ENCODE measurements at places on chromosomes 1 and 21.
A peak's percentile ranks its signal among the peaks of the same experiment; 100 is the strongest.

DNA sequence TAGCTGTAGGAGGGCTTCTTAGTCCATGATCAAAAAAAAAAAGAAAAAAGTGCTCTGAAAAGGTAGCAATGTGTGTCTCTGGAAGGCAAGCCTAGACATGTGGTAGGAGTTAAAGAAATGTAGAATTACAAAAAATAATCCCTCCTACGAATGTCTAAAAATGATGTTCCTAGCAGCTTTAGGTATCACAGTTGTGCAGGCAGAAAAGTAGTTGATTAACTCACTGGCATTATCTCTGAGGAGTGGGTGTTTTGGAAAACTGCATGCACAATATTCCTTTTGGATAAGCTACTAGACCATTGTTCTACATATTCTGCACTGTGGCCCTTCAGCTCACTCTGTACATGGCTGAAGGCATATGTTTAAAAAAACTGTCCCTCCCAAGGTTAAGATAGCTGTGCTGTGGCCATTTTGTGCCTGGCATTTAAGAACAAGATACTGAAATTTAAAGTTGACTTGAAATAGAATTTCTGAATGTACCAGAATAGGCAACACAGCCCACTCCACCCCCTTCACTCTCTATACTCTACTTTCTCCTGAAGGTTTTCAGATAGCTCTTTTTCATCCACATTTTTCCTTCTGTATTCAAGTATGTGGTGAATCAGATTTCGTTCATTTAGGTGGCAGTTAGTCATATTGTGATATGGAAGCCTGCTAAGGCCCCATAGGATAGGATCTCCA lies 463.9 kb upstream of the LRRC7 start:
- DNase-seq = no peak

GRCh38 chr21:29481081-29481480 lies 182.4 kb downstream of the BACH1 start:
- DNase-seq = no peak

DNA sequence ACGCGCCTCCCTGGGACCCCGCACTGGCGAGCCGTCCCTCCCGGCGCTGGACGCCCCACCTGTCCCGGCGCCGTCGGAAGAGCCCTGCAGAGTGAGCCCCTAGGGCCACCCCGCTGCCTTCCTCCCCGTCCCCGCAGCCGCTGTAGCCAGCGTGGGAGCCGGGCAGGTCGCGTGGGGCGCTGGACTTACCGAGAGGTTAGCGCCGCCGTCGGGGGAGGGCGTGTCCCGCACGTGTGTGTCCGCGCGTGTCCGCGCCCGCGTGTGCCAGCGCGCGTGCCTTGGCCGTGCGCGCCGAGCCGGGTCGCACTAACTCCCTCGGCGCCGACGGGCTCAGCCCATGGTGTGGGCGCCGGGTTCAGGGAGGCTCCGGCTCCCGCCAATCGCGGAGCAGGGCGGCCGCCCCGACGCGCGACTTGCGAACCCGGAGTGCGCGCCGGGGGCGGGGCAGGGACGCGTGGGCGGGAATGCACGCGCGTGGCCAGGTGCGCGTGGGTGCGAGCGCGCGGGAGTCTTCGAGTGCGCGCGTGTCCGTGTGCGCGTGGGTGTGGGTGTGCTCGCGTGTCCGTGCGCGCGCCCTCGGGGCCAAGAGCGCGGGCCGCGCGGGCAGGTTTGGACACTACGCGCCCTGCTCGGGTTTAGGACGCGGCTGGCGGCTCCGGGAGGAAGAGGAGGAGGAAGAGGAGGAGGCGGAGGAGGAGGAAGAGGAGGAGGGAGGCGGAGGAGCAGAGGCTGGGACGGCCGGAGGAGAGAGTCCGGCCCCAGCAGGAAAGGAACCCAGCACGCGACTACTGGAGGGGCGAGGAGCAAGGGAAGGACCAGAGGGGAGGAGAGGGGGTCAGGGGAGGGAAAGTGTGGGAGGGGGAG lies 145.2 kb upstream of the ETS2 start:
- DNase-seq = no peak

- peak; percentile 20 for DNase-seq
Measured at GRCh38 chr1:182595641-182596240, 6.7 kb upstream of the RNASEL start.

DNA sequence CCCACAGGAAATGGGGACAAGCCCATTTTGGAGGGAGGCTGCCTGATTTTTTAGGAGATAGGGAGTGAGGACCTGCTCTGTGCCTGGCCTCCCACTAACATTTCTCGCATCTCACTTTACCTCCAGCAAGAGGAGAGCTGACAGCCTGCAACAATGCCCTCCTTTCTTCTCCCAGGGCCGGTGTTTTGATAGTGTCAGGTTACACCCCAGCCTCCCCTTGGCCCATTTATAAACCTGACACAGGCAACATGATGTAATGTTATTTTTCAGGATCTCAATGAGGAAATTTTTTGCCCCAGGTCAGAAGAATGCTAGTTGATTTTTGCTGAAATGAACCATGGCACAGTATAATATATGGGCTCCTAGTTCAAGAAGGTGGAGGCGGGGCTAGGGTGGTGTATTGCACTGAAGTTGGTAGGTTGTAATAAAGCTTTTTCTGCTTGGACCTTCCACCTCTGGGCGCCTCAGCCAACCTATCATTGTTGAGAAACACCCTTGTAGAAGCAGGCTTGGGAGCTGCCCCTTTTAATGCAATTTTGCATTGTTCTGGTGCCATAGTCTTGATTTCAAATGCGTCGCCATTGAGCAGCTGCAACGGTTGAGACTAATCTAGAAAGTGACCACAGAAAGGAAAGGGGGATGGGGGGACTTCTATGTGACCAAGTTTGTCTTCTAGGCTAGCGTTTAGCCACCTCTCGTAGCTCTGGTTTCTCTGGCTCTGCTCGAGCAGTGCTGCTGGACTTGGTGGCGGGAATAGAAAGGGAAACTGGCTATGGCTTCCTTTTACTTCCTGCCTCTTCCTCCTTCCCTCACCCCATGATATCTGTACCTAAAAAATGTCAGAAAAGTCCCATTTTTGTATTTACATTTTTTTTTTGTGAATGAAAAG lies 53.0 kb downstream of the PBX1 start:
- peak; percentile 85 for DNase-seq

GRCh38 chr1:164742745-164743144 lies 183.8 kb downstream of the PBX1 start:
- DNase-seq = no peak

- DNase-seq = no peak
Measured at GRCh38 chr21:15453261-15453660, 276.5 kb upstream of the USP25 start.

DNA sequence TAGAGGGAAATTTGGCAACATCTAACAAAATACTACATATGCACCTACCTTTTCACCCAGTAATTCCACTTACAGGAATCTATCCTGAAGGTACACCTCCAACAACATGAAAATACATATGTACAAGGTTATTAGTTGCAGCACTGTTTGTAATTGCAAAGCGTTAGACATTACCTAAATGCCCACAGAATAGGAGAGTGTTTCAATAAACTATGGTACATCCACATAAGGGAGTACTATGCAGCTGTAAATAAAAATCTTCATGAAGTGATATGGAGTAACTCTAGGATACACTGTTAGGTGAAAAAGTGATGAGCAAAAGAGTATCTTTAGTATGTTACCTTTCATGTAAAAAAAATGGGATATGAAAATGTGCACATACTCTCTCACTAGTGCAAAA lies 126.1 kb downstream of the ACBD6 start:
- DNase-seq = no peak

GRCh38 chr1:25688390-25689119 lies 72.0 kb downstream of the MAN1C1 start:
- DNase-seq = no peak

DNA sequence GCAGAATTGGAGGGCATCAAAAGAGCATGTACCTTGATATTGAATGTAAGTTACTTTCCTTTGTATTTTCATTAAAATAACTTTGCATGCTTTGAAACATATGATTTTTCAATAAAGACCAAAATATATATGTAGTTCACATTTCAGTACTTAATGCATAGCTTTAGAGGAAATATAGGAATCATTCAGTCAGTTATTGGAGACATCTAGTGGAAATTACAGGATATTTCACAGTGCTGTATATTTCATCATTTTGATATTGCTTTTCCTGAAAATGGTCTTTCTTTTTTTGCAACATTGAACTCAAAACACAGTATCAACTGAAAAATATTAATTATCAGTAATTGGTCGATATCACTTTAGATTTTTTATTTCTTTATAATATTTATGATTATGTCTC lies 375.8 kb downstream of the NCAM2 start:
- no peak for DNase-seq

- no peak for DNase-seq
Measured at GRCh38 chr1:51653127-51653526, 36.2 kb downstream of the OSBPL9 start.

DNA sequence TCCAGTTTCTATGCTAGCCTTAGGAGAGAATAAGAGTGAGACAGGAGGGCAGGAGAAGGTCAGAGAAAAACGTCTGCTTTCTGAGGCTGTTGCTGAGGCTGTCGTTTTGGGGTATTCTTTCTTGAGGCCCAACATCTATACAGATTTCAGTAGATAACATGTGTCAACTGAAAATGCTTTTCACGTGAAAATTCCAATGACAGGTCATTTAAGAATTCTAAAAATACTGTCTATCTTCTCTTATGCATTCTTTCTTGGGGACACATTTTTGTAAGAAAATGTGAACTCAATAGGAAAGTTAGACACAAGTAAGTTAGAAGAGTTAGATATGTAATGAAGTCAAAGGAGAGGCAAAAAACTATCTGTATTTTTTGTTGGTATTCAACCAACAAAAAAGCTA lies 150.8 kb downstream of the TGFB2 start:
- DNase-seq = no peak

GRCh38 chr1:23478896-23479665 lies 4.9 kb downstream of the ASAP3 start:
- peak; percentile 25 for DNase-seq

DNA sequence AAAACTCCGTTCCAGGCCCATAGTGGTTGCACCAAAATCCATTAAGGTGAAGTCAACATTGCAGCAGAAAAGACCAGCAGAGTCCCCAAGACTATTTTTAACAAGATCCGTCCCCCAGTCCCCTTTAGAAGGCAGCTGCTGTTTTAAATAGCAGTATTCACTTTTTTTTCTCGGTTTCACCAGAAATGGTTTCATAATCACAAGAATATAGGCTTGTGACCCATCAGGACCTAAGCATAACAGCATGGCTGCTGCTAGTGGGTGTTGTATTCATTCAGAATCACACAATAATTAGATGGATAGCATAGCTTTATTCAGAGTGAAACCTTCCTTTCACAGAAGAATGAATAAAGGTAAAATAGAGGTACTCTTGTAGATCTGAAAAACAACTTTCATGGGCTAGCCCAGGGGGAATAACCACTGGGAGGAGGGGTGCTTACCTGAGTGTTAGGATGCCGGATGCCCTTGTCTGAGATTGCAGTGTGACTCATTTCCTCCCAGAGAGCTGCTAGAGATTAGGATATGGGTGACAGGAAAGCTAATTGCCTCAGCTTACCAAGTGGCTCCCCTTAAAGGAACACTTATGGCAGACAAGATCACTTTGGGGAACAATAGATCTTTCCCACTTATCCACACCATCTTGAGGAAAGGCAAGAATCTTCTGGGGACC lies 35.0 kb downstream of the ACKR1 start:
- DNase-seq = no peak

DNA sequence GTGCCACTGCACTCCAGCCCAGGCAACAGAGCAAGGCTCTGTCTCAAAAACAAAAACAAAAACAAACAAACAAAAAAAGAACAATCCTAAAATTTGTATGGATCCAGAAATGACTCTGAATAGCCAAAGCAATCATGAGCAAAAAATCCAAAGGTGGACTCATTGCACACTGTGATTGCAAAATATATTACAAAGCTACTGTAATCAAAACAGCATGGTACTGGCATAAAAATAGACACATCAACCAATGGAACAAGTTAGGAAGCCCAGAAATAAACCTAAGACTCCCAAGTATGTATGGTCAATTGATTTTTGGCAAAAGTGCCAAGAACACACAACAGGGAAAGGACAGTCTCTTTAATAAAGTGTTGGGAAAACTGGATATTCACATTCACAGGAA lies 19.9 kb downstream of the ERO1B start:
- no peak for DNase-seq

DNA sequence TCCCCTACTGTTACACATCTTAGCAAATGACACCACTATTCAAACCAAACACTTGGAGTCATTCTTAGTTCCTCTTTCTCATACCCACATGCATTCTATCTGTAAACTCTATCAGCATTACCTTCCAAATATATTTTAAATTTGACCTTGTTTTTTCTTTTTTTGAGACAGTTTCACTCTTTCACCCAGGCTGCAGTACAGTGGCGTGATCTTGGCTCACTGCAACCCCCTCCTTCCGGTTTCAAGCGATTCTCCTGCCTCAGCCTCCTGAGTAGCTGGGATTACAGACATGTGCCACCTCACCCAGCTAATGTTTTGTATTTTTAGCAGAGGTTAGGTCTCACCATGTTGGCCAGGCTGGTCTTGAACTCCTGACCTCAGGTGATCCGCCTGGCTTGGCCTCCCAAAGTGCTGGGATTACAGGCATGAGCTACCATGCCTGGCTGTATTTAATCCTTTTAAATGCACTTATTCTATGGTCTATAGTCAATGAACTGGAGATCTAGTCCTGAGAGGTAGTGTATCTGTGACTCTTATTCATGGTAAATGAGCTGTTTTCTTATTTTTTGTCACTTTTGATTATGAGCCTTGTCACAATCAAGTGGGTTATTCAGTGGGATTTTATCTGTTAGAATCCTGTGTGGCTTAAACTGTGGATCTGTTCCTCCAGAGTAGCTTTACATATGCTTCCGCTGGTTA lies 73.1 kb downstream of the GATAD2B start:
- DNase-seq = no peak

DNA sequence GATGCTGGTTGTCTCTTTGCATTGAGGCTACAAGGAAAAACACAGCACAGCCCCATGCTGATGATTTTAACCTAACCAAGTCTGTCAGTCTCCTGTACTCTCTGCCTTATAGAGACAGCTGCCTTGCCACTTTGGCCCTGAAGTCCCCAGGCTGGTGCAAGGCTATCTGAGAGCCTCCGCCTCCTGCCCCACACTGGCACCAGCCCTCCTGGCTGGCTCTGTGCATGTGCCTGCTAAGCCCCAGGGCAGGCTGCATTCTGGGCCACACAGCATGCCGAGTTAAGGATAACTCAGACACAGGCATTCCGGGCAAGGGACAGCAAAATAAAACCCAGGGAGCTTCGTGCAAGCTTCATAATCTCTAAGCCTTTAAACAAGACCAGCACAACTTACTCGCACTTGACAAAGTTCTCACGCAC lies 910 bp downstream of the RUNX1 start:
- no peak for DNase-seq

GRCh38 chr21:44487831-44488230 lies 32.5 kb downstream of the LRRC3 start:
- no peak for DNase-seq

DNA sequence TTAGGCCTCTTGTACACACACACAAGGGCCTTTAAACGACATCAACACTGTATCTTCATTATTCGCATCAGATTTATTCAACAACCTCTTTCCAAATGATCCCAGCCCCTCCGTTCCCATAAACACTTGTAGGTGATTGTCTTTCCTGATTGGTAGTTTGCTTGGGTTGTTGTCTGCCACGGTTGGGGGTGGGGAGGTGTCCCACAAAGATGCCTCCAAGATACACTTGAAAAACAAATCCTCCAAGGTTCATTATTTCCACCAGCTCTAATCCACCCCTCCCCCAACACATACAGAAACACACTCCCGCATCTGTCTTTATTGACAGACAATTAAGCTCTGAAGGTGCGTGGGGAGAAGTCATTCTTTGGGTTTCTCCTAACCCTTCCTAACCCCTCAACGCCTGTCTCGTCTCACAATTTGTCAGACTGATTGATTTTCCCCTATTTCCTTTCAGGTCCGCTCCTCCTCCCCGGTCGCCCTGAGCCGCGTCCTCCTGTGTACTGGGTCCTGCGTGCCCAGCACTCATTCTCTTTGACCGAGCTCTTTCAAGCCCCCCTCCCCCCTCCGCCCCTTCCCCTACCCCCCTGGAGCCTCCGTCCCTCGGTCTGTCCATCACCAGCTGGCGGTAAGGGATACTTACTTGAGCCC lies 1.4 kb downstream of the WDR26 start:
- DNase-seq = peak; percentile 15
